ENCODE measurements at places on chromosomes 4 and X. TPM values are rescaled to one million over a fixed set of nuclear protein-coding genes. Genes with fewer than 3 reads are reported as not detected.

DNA sequence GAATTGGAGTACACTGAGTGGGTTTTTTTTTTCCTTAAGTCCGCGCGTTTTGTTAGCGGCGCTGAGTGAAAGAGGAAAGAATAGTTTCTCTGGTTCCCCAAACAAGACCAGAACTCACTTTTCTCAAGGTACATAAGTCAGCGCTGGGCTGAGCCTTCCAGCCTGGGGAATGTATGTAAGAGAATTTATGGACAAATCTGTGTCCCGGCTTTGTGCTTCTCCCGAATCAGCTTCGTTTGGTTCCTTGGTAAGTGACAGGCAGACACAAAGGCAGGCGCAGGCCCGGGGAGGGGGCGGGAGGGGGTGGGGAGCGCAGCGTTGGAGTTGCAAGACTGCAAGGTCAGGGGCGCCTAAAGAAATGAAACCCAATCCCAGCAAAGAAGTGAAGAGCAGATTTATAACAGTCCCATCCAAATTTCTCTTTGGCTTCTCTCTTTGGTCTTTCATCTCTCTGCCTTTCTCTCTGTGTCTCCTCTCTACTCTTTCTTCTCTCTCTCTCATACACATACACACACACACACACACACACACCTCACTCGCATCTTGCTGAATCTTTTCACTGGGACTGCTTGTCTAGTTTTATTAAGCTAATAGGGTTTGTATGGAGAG lies 981 bp downstream of the TET2 start:
- DNase-seq, result no peak
- H3K27me3 ChIP-seq, result no peaks in the 10 kb centered on the region
- H3K4me1 ChIP-seq, result no peaks in the 10 kb centered on the region
- peak overlapping the region; percentile 97 for H3K27ac ChIP-seq

- no peaks in the 10 kb centered on the region for H3K27me3 ChIP-seq
- H3K36me3 ChIP-seq, result no peaks in the 10 kb centered on the region
- peak; percentile 61 for DNase-seq
- peak overlapping the region; percentile 93 for H3K27ac ChIP-seq
Observed at GRCh38 chrX:40174854-40175510, 77.2 kb upstream of the BCOR start.

DNA sequence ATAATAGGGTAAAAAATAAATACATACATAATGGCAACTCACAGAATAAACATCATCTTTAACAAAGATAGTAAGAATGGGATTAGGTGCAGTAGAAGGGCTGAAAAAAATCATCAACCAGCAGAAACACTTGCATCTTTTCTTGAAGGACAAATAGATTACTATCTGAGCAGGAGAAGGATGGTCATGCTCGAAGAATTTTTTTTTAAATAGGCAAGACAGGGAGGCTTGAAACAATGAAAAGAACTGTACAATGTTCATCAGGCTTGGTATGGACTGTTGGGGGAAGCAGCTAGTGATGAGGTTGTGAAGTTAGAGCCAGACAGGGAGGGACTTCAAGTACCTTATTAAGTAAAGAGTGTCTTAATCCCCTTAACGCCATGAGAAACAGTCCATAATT lies 167.4 kb upstream of the LDB2 start:
- H3K36me3 ChIP-seq, result no peaks in the 10 kb centered on the region
- no peak overlapping the region for H3K27ac ChIP-seq
- H3K27me3 ChIP-seq, result no peaks in the 10 kb centered on the region
- no peak for DNase-seq
- no peaks in the 10 kb centered on the region for H3K4me1 ChIP-seq

- peaks cover 38% of the 10 kb centered on the region for H3K4me1 ChIP-seq
- H3K4me3 ChIP-seq, result no peak overlapping the region
- peak overlapping the region; percentile 65 for H3K27ac ChIP-seq
- H3K27me3 ChIP-seq, result no peaks in the 10 kb centered on the region
- DNase-seq, result no peak
Observed at GRCh38 chr4:83852085-83852451, 316.2 kb downstream of the GPAT3 start.

DNA sequence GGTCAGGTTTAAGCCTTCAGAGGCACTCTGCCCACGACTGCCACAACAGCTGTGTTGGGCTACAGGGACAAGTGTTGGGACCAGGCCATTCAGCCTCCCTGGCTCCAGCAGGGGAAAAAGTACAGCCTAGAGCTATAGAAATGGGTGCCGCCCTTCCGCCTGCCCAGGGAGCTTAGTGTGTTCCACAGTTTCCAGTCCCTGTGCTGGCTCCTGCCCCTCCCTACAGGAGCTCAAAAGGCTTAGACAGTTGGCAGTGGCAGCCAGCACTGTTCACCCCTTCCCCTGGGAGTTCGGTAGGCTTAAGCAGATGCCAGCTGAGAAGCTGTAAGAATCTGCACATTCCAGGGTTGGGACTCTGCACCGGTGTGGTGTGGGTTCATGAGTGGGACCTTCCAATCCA lies 408.2 kb upstream of the INTU start:
- H3K36me3 ChIP-seq, result no peaks in the 10 kb centered on the region
- no peak overlapping the region for H3K27ac ChIP-seq
- H3K4me3 ChIP-seq, result no peak overlapping the region
- no peaks in the 10 kb centered on the region for H3K4me1 ChIP-seq
- H3K27me3 ChIP-seq, result no peaks in the 10 kb centered on the region

GRCh38 chrX:7446815-7447214 lies 298.9 kb upstream of the PUDP start:
- H3K4me1 ChIP-seq, result peaks cover 6% of the 10 kb centered on the region
- H3K27me3 ChIP-seq, result no peaks in the 10 kb centered on the region
- H3K4me3 ChIP-seq, result no peak overlapping the region

CTAG1A gene
- total RNA-seq, result not detected

All from Caco-2 (cell line).